Panc1 (cell line): ENCODE measurements at places on chromosomes 7 and 10. TPM values are rescaled to one million over a fixed set of nuclear protein-coding genes. Genes with fewer than 3 reads are reported as not detected.

GPR26 gene
- total RNA-seq = not detected

SPDYE1 gene
- total RNA-seq = not detected

DNA sequence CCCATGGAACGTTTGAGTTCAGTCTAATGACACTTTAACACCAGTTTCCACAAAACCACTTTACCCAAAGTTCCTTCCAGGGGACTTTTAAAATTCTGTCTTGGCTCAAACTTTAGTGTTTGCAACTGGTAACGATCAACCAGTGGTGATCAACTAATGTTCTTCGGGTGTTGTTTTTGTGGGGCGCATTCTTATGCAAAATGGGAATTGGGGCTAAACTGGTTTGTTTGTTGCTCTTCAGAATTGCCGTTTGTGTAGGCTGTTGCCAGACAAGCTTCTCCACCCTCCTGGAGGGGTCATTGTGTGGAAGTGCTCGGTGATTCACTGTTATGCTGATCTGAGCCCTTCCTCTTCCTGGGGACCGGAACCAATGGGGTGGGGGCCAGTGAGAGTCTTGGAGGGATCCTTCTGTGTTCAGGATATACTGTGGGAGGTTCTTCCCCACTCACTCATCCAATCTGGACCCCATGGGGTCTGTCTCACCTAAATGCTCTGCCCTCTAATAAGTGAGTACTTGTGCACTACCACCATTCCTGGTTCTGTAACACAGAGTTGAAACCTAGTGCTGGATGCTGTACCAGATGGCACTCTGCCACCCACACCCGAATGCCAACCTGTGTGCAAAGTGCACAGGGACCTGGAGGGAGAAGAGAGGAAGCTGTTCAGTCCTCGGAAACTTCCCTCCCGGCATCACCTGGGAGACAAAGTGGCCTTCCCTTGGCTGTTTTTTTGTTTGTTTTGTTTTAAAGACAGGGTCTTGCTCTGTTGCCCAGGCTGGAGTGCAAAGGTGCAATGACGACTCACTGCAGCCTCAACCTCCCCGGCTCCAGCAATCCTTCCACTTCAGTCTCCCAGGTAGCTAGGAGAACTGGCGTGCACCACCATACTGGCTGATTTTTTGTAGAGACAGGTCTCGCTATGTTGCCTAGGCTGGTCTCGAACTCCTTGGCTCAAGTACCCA, 2.1 kb downstream of the NFE2L3 start:
- no peak for DNase-seq

DNA sequence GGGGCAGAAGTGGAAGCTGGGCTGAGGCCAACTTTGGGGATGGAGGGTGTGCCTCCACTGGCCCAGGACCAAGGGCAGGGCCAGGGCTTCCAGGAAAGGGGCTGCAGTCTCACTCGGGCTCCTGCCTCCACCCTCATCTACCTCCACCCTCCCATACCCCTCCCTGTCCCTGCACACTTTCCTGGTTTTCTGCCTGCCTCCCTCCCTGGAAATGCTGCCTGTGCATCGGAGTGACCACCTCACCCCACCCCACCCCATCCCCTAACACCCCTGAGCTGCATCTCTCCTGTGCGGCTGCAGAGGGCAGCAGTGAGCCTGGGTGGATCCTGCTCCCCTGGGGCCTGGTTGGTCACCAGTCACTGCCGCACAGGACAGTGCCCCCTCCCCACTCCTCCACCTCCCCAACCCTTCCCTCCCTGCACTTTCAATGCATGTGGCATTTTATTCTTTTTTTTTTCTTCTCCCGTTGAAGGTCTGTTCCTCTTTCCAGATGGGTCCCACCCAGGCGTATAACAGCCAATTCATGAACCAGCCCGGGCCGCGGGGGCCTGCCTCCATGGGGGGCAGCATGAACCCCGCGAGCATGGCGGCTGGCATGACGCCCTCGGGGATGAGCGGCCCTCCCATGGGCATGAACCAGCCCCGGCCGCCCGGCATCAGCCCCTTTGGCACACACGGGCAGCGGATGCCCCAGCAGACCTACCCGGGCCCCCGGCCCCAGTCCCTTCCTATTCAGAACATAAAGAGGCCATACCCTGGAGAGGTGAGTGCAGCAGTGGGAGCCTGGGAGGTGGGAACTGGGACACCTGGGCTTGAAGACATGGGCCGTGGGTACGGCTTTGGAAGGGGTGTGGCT, 54.1 kb upstream of the PPIF start:
- no peak for DNase-seq

DNA sequence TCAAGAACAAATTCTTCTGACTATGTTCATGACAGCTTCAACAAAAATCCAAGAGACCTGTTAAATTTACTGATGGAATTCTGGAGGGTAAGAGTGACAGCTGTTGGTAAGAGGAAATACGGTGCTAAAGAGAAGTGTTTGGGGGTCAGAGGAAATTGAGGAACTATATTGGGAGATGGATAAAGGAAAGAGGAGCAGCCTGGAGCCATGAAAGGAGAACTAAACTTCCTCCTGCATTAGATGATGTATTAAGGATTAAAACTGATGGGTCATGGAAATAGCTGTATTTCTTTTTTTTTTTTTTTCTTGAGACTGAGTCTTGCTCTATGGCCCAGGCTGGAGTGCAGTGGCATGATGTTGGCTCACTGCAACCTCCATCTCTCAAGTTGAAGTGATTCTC, 95.3 kb downstream of the HERPUD2 start:
- DNase-seq = no peak

GRCh38 chr7:16526742-16527540, at the start of gene LRRC72:
LRRC72 (plus strand) TSS chr7:16526825; CDS start chr7:16526953, 128 bp downstream.
- no peak for DNase-seq

DNA sequence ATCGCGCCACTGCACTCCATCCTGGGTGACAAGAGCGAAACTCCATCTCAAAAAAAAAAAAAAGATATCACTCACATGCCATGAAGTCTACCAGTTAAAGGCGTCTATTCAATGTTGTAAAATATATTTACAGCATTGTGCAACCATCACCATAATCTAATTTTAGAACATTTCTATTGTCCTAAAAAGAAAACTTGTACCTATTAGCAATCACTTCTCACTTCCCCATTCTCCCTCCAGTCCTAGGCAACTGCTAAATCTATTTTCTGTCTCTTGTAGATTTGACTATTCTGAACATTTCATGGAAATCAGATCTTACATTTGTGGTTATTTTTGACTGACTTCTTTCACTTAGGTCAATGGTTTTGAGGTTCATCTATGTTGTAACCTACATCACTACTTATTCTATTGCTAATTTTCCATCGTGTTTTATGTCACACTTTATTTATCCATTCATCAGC, 25.2 kb upstream of the OTUD1 start:
- DNase-seq = no peak

CALD1 gene
- 9.2 TPM for total RNA-seq

DNA sequence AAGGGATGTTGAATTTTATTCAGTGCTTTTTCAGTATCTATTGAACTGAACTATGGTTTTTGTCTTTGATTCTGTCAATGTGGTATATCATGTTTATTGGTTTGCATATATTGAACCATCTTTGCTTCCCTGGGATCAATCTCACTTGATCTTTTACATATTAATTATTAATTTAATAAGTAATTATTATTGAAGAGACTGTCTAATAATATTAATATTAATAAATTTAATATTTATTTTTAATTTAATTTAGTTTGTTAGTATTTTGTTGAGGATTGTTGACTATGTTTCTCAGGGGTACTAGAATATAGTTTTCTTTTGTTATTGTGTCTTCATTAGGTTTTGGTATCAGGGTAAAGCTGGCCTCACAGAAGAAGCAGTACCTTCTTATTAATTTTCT, 26.5 kb upstream of the TRA2A start:
- DNase-seq = no peak

DNA sequence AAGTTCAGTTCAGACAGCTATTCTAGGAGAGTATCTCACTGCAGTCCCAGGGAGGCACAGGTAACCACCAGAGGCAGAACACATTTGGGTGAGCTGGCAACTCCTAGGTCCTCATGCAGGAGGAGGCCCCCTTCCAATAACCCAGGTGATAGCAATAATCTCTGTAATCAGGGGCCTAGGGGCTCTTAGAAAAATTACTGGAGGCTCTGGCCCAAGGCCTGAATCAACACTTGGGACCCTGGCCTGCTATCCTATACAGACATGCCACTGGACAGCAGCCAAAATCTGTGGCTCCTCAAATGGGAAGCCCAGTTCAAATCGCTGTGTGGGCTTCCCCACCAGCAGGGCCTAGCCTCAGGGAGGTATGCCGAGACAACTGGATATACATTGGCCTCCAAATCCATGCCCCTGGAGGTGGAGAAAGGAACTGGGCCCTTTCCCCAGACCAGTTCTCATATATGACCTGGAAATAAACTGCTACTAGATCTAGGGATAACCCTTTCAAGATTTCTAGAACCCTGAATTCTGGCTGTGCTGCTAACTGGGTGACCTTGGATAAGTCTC, 1.6 kb downstream of the AVPI1 start:
- no peak for DNase-seq

SUFU gene
- 9.5 TPM for total RNA-seq

DNA sequence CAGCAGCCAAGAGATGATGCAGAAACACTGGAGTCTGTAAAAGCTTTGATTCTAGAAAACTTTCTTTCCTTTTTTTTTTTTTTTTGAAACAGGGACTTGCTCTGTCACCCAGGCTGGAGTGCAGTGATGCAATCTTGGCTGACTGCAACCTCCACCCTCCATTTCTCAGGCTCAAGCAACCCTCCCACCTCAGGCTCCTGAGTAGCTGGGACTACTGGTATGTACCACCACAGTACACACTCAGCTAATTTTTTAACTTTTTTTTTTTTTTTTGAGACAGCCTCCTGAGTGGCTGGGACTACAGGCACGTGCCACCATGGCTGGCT, 17.0 kb upstream of the BAG3 start:
- no peak for DNase-seq

GRCh38 chr7:112798274-112799159, 8.3 kb upstream of the TMEM168 start:
- DNase-seq = no peak

- DNase-seq = no peak
Observed at GRCh38 chr10:91571671-91572070, 61.2 kb downstream of the PPP1R3C start.
